ENCODE measurements at places on chromosomes 16 and 17.

GRCh38 chr16:50281391-50282009 lies 15.1 kb downstream of the ADCY7 start:
- DNase-seq, result no peak

GRCh38 chr17:76497979-76498875 lies 3.0 kb downstream of the RHBDF2 start:
- DNase-seq, result peak; percentile 22

- DNase-seq, result no peak
Observed at GRCh38 chr17:45839442-45839841, 5.2 kb upstream of the SPPL2C start.

- no peak for DNase-seq
Observed at GRCh38 chr17:7241090-7241733, 1.0 kb downstream of the GABARAP start.

GRCh38 chr17:13634021-13634420 lies 32.3 kb upstream of the HS3ST3A1 start:
- DNase-seq, result no peak
